ENCODE measurements at places on chromosomes 7 and 10. TPM values are rescaled to one million over a fixed set of nuclear protein-coding genes. Genes with fewer than 3 reads are reported as not detected.

DNA sequence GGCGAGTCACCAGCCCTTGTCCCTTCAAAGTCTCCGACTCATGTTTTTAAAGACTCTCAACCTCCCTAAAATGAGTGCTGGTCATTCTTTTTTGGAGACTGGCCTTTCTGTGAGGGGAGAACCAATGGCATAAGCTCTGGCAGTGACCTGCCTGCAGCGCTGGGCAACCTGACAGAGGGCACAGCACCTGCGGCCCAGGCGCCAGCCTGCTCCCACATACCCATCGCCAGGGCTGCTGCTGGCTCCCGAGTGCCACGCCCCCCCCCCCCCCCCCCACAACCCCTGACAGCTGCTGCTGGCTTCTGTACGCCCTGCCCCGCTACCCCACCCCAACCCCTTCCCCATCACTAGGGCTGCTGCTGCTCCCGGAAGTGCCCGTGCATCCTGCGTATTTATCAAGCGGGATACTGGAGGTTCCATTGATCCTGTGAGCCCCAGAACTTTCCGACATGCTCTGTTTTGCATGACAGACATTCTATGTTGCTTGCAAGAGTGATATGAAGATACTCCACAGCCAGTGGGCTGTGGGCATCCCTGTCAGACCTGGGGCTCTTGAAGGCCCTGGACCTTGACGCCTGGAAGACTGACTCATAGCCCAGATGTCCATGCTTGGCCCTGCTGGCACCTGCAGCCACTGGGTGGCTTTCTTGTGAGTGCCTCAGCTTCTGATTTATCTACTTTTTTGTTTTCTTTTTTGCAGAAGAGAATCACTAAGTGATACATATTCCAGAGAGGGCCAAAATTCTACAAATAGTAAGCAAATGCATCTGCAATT lies 243.9 kb downstream of the ZMYND11 start:
- DNase-seq: no peak

- DNase-seq: no peak
Measured at GRCh38 chr10:639001-639750, 50.3 kb downstream of the DIP2C start.

DNA sequence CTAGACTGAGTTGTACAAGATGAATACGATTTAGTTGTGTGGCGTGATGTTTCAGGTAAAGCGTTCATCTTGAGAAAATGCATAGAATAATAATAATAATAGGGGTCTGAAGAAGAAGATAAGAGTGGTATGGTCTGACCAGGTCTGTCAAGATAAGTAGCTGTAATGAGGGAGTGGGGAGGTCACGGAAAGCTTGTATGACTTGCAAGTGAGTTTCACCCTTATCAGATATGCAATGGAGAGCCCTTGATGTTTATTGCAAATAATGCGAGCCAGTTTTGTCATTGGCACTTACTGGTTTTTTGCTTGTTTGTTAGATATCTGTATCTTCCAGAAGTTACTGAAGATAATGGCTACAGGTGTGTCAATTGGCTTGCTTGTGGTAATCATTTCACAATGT lies 611.5 kb downstream of the CNTNAP2 start:
- no peak for DNase-seq

DNA sequence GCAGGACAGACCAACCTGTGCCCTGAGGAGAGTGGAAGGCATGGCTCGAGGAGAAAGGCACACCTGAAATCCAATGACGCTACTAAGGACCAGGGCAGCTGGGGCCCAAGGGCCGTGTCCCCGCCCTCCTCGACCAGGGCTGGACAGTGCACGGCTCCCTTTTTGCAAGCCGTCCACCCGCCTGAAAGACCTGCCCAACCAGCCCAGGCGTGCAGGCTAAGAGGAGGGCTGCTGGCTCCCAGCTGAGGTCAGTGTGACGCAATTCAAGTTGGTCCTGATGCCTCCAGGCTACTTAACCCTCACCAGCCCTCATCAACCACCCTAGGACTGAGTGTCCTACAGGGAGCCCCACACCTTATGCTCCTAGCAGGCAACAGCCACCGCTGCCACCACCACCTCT lies 69.3 kb downstream of the DLG5 start:
- DNase-seq: no peak

DNA sequence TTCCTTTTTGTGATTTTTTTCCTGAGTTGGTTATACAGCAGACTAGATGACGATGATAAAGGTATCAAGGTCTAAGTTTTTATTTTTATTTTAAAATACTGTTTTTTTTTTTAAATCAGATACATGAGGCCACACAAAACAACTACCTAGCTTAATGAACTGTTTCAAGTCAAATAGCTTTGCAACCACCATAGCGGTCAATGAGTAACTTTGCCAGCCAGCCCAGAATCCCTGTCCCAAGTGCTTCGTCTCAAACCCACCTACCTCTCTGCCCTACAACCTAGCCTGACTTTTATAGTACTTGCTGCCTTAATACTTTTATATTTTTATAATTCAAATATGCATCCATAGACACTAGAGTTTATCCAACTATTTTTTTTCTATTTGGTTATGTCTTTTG lies 676.5 kb downstream of the NRG3 start:
- DNase-seq: no peak

GRCh38 chr7:33649476-33650441 lies 255.6 kb upstream of the BMPER start:
- no peak for DNase-seq

DNA sequence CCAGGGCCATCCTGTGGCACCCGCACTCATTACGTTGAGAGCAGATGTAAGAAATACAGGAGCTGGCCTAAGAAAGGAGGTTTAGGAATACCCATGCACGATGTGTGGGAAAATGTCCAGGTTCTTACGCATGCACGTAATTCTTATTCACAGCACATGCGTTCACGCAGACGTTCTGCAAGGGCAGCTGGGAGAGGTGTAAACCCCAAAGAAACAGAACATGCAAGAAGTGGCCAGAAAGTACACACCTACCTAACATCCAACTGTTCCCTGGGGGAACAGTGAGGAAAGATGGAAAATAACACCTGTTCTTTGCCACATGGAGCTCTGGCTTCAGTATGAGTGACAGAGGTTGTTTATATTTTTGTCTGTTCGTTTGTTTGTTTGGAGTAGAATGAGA lies 285.6 kb downstream of the PRPF18 start:
- no peak for DNase-seq

NPC1L1 gene
- 0.02 TPM for total RNA-seq

MAP3K8 gene
- total RNA-seq: 15.7 TPM

CNPY1 gene
- total RNA-seq: not detected

SFRP4 gene
- not detected for total RNA-seq
